ENCODE measurements at places on chromosomes 6 and 20. TPM values are rescaled to one million over a fixed set of nuclear protein-coding genes. Genes with fewer than 3 reads are reported as not detected.

DNA sequence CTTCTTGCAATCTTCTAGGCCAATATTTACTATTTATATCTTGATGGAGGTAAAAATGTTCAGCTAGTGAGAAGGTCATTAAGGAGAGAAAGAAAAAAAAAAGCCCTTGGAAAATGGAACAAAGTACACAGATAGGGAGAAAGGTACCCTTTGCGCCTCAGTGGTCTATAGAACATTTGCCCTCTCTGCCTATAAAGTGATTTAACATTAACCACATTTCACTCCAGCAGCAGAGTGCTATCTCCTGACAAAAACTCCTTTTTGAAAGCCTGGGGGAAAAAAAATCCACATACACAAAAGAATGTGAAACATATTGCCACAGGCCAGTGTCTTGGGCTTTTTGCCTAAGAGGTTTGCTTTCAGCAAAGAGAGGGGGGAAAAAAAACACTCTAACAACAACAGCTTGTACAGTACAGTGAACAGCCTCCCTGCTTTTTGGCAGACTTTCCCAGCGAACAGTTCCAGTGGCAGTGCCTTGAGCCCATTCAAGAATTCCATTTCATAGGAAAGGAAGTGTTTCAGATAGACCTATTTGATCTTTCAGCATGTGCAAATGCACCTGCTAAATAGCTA, 695 bp downstream of the ARHGAP18 start:
- peak; percentile 10 for DNase-seq

- DNase-seq, result no peak
Observed at GRCh38 chr20:59613861-59614260, 9.5 kb downstream of the PHACTR3 start.

DNA sequence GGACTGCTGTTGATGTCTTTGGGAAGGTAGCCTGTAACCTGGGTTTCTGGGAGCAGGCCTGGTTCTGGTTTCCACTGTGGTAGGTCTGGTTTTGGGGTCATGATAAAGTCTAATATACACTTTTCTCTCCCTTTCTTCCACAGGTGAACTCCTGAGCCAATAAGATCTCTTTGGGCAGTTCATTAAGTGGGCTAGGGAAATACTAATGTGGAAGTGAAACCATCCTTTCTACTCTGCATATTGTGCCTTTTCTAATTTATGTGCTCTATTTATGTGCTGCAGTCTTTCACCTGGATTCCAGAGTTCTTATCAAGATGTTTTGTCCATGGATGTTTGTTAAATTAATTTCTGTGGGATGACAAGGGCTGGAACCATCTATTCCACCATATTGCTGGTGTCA, 165.7 kb upstream of the PTPRK start:
- no peak for DNase-seq

DNA sequence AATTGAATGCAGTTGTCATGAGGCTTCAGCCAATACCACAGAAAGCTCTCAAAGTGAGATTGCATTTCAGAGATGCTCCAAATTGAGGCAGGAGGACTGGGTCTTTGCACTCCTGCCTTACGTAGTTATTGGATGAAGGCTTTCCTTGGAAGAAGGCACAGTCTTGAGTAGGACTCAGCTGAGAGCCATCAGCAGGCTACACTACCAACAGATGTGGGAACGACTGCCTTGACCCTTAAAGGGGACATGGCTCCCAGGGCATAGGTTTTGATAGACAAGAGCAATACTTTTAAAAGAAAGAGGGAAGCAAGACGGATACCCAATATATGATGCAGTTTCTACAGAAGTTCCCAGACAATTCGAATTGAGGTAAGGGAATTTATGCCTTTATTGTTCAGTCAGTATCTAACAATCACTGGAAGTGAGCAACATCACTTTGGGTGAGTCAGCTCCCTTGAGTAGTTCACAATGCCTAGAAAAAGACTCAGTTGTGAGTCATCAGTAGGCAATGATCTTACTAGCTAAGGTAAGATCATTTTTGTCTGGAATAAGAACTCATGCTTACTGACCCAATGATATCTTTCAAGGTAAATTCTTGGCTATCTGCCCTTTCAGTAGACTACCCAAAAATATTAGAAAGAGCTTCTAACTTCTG, 390.8 kb downstream of the GJA1 start:
- DNase-seq, result no peak

GRCh38 chr6:165632194-165632593, 30.8 kb downstream of the PDE10A start:
- no peak for DNase-seq

DNA sequence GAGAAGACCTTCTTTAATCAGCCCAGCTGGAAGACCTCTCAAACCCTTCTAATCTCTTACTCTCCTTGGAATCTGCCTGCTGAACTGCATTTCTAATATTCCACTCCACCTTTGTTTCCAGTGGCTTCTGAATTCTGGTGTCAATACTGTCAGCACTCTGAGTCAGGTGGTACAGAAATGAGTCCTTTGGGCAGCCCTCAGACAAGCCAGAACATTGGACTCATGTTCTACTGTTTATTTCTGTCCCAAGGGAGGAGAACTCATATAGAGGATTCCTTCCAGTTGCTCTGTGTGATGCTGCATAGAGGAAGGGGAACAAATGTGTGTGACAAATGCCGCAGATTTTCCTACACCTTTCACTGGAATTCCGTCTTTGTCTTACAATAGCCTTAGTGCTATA, 114.8 kb downstream of the PHF3 start:
- DNase-seq, result no peak

DNA sequence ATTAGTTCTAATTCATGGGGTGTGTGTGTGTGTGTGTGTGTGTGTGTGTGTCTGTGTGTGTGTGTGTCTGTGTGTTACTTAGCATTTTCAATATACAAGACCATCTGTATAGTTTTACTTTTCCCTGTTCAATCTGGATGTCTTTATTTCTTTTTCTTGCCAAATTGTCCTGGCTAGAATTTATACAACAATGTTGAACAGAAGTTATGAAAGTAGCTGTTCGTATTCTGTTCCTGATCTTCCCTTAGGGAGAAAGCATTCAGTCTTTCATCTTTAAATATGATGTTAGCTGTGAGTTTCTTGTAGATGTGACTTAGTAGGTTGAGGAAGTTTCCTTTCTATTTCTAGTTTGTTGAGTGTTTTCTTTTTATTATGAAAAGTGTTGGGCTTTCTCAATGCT, 334.7 kb upstream of the RNF24 start:
- no peak for DNase-seq

POPDC3 gene
- 0.84 TPM for total RNA-seq

IMPG1 gene
- not detected for total RNA-seq

CGA gene
- not detected for total RNA-seq

All from Caco-2 (cell line).